Fibroblast of skin of right quadriceps (primary cell): ENCODE measurements at places on chromosomes 3 and 15.
A peak's percentile ranks its signal among the peaks of the same experiment; 100 is the strongest.

DNA sequence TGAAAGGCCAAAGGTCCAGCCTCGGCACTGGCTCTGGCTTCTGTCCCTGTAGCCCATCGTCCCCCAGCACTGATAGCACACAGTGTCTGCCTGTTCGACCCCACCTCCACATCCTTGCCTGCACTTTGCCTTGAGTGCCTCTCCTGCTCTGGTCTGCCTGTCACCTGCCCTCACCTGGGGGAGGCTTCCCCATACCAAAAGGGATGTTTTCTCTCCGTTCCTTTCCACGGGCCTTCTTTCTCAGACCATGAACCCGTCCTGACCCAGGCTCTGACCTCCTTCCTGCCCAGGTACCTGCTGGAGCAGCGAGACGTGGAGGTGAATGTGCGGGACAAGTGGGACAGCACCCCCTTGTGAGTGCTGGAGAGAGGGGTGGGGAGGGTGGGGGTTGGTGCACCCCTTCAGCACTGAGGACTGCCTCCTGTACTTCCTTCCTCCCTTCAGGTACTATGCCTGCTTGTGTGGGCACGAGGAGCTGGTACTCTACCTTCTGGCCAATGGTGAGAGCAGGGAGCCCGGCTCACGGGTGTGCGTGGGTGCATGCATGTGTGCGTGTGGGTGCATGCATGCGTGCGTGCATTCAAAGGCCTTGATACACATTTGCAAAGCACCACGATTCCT lies 1.5 kb downstream of the ABTB1 start:
- no peak for DNase-seq

- no peak for DNase-seq
These were observed 54.9 kb downstream of the CCNL1 start for GRCh38 chr3:157104928-157105652.

GRCh38 chr3:63349583-63350573 lies 71.8 kb downstream of the SYNPR start:
- peak; percentile 68 for DNase-seq

DNA sequence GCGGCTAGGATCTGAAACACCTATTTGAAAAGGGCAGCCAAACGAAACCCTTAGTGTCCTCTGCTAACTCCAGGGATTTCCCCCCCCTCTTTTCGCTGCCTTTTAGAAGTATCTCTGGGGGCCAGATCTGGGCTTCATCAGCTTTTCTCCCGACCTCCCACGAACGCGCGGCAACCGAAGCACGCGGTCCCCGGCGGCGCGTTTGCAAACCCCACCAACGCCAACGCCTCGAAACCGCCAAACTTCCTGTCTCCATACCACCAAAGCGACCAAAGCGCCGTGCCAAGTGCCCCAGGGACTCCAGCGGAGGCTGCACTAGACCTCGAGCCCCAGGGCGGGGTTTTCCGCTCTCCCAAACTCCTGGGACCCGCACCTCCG lies 155.8 kb upstream of the FRMD4B start:
- DNase-seq, result no peak

GRCh38 chr3:49519296-49519695 lies 35.0 kb upstream of the BSN start:
- DNase-seq, result no peak

DNA sequence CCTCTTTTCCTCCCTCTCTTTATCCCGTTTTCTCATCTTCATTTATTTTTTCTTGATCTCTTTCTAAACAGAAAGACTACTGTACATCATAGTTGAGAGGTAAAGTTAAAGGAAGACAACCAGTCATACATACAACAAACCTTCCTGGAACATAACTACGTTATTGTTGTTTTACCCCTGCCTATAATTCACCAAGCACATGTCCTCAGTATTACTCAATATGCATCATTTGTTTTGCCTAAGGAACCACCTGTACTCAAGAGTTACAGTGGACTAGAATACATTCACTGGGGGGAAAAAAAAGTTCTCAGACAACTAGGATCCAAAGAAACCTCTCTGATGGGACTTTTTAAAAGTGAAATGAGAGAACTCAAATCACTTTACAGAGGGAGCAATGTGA lies 344.7 kb upstream of the RBMS3 start:
- no peak for DNase-seq

DNA sequence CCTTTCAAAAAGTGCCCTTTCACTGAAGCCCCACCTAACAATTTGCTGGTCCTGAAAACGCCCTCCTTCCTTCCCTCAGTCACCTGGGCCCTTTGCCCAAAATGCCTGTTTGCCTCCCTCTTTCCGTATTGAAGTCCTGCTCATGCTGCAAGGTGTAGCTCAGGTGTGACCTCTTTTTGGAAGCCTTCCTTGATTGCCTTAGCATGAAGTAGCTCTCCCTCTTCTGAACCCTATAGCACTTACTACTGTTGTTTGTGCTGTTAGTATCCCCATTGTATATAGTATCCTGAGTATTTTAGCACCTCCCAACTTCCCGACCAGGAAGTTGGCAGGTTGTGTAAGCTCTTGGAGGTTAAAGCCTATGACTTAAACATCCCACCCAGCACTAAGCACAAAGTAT lies 1.7 kb downstream of the PLS1 start:
- no peak for DNase-seq

DNA sequence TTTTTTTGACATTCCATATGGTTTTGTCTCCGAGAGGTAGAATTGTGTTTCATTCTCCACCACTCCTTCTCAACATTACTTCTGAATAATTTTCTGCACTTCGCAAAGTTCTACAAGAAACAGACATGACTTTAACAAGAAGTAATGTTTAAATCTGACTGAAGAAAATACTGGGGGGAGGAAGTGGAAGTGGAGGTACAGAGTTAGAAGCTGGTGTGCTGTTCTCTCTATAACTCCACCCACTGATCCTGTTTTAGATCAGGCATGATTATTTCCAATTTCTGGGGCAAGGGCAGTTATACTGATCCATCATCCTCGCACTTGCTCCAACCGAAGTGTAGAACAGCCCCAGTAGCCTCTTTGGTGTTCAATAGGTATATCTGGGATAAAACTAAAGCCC lies 9.2 kb upstream of the MCCC1 start:
- no peak for DNase-seq

GRCh38 chr3:116200956-116201690 lies 244.2 kb downstream of the LSAMP start:
- no peak for DNase-seq

DNA sequence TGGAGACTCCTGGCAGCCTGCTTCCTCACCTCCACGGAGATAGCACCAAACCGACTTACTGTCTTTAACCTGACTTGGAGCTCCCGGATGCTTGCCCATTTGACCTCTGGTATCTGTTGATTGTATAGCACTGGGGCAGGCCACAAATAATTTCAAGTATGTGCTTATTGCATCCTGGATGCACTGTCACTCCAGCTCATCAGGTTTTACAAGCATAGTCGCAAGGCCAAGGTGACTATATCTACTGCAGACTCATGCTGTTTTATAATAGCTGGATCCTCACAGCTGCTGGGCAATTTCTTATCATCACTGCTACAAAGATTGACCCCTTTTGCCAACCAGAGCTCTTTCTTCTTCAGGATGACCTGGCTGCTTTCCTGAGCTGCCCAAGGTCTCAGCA lies 45.6 kb downstream of the PEX5L start:
- no peak for DNase-seq

DNA sequence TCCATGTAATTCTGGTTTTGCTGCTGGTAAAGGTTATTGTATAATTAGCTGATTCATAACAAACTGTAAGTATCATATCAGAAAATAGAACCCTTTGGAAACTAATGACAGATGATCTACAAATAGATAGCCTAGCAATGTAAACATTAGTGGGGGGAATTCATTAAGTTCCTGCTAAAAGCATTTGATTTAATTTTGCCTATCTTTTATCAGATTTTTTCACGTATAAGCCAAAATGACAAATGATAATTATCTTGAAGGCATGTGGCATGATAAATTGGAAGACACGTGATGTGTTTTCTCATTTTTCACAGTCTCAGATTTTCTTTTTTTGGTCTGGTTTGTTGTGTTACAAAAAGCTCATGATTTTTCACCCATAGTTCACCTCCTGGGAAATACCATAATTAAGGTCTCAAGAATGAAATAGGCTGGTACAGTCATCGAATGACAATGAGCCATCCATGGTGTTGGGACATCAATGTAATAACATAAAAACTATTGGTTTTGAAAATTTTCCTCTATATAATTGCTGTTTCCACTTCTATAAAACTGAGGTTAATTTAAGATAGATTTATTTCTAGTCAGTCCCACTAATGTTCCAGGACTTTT lies 325.9 kb upstream of the TBL1XR1 start:
- no peak for DNase-seq

DNA sequence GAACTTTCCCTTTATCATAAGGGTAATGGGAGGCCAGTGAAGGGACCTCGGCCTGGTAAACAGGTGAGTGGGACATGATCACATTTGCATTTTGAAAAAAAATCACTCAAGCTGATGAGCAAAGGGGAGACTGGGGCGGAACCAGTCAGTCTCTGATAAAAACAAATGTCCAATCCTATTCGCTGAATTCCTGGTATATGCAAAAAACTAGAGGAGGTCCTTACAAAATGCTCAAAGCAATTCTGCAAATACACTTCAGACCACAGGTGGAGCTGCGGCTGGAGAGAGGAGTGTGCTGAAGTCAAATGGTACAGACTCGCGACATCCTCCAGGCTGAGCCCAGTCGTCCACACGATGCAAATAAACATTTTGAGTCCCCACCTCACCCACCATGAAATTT lies 166.7 kb downstream of the FOXP1 start:
- peak; percentile 17 for DNase-seq

DNA sequence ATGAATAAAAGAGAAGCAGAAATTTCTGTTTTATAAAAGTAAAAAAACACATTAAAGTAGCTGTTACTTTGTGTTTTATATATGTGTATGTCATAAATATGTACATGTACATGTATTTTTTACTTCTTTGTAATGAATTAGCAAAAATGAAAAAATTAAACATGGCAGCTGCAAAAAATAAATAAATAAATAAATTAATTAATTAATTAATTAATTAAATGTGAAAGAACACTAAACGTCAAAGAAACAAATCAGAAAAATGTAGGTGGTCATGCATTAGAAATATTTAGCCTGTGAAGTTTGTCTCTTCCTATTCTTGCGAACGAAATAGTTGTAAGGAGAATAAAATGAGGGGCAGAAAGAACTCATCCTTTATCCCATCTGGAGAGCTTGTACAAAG lies 357.0 kb downstream of the ZIC4 start:
- DNase-seq, result no peak

DNA sequence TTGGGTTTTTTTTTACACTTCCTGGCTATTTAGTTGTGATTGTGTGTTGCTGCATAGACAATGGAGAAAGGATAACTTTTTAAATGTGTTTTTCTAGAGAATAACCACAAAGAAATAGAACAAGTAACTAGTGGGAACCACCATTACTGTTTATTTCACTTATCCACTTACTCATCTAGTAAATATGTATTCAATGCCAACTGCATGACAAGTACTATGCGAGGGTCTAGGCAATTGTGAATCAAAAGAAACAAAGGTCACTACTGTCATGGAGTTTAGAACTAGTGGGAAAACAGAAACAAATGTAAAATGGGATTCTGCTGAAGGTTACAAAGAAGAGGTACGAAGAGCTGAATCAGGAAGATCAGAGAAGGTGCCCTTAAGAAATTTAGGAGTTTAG lies 600.9 kb upstream of the ROBO2 start:
- DNase-seq, result peak; percentile 21

DNA sequence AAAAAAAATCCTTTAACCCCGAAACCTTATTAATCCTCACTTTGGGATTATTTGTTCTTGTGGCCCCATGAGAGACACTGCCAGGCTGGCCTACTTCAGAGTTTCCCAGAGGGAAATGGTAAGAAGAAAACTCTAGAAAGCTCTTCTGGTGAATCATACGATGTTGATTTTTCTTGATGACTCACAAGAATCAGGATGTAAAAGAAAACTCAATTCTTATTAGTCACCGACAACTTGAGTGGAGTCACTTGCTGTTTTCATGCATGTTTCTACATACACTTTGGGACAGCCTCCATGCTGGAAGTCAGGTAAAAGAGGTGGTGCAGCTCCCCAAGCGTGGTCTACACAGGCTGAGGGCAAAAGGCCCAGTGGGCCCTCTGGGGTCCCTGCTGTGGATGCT lies 42.8 kb downstream of the MYO5C start:
- peak; percentile 92 for DNase-seq

GRCh38 chr3:35081899-35082298 lies 557.4 kb upstream of the ARPP21 start:
- DNase-seq, result no peak

DNA sequence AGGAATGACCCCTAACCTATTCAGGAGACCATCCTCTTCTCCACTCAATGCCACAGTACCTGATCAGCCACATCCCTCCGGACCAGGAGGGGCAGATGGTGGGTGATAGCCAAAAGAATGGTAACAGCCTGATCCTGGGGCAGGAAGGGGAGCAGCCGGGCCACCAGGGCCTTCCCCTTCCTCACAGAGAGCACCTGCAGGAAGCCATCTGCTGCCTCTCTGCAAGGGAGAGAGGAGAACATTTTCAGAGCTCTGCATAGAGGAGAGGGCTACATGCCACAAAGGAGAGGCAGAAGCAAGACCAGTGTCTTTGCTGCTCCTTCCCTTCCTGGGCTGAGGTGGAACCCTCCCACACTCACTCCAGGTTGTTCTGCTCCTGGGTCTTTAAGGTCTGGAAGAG lies 5.5 kb upstream of the SPG11 start:
- no peak for DNase-seq

DNA sequence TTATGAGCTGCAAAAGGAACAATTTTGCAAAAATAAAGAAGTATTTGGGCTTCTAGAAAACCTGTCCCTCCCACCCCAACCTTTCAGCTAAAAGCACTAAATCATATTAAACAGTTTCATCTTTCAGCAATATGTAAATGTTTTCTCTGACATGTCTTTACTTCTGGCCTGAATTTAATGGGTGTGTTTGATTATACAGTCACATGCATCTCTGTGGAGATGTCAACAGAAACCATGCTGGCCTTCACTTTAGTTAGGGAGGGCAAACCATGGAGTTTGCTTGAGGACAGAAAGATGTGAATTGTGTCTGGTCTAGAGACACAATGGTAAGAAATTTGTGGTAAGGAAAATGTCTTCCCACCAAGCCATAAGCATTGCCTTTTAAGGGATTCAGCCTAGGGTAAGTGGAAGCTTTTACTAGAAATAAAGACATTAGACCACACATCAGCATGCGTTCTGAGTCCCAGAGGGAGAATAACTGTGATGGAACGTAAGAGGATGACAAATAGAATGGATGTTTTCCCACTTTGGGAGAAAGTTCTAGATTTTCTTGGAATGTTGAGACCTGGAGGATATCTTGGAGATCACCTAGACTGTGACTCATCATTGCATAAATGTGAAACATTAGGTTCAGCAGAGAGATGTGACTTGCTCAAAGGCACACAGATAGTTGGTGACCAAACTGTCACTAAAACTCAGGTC lies 68.9 kb downstream of the ST8SIA2 start:
- DNase-seq, result peak; percentile 45

DNA sequence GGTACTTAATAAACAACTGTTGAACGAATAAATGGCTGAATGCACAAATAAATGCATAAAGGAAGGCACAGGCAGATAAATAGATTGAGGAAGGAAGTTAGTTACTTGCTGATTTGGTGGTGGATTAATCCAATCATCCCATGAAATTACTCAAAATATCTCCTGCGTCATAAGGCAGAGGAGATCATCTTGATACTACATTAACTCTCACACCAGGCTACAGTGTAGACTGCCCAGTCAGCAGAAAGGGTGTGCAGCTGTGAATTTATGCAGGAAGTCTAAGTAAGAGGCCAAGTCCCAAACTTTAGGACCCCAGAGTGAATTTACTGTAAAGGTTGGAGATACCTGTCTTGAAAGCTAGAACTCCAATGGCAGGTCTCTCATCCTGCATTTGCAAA lies 38.6 kb downstream of the PRICKLE2 start:
- DNase-seq, result no peak
